Gastrocnemius medialis (tissue), 4 donors: ENCODE measurements at places on chromosomes 5 and 9.

DNA sequence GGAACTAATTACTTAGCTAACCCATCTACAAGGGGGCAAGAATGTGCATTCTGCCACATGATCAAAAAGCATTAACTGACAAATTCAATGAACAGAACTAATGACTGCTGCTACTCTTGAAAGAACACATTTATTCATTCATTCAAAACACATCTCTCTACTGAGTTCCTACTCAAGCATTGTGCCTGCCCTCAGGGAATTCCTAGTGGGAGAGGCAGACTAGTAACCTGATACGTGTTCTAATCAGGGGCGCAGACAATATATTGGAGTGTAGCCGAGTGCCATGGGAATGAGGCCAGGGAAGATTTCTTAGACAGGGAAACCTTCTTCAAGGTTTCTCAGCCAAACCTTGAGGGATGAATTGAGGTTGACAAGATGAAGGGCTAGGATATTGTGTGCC, 56.7 kb upstream of the PAPPA start:
- no peaks in the 10 kb centered on the region for H3K4me1 ChIP-seq
- H3K36me3 ChIP-seq = no peaks in the 10 kb centered on the region
- H3K27ac ChIP-seq = no peak overlapping the region

DNA sequence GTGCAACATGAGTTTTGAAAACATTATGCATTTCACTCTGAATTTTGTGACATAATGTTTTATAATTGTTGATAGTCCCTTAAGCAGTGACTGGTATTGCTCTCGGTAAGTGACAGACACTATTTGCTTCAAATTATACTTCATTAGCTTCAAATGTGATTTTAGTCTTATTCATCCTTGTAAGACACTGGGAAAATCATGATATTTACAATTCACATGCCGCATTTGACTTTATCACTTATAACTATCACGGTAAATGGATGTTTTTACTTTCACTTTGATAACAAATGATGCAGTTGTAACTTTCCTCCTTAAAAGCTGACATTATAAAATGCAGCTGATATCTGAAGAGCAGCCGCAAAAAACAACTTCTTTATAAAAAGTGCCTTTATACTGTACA, 44.1 kb upstream of the ITGA2 start:
- no peaks in the 10 kb centered on the region for H3K36me3 ChIP-seq
- no peak for DNase-seq
- H3K4me3 ChIP-seq = peak overlapping the region; percentile 30
- no peaks in the 10 kb centered on the region for H3K4me1 ChIP-seq
- H3K27me3 ChIP-seq = no peaks in the 10 kb centered on the region

- H3K4me3 ChIP-seq = no peak overlapping the region
- DNase-seq = no peak
- no peak overlapping the region for H3K27ac ChIP-seq
- H3K27me3 ChIP-seq = no peaks in the 10 kb centered on the region
- no peaks in the 10 kb centered on the region for H3K4me1 ChIP-seq
Observed at GRCh38 chr5:107533910-107534876, 136.5 kb downstream of the EFNA5 start.

DNA sequence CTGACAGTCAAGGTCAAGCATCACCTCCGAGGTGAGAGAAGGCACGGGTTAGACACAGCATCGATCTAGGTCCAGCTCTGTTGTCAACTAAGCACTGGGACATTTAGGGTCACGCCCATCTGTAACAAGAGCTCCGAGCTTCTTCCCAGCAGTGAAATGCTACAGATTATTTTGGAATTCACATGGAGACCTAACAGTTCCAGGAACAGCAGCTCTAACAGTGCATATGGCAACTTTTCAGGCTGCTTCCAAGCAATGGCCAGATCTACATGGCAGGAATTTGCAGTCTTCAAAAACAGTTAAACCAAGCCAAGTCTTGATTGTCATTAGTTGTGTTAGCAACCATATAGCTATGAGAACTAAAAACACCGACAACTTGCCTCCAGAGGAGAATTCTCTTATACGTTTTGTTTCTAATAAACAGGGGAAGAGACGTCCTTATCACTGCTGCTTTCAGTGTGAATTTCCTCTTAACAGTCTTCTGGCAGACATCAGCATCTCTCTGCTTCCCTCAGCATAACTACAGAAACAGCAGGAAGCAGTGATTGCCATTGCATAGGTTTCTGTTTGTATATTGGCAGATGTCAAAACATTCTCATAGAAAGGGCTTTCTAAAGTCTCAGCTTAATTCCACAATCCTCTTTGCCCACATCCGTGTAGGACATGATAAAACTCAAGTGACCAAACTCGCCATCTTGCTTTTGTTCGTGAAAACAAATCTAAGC, 242.1 kb upstream of the DAPK1 start:
- no peaks in the 10 kb centered on the region for H3K36me3 ChIP-seq
- no peak overlapping the region for H3K27ac ChIP-seq
- no peak for DNase-seq
- no peaks in the 10 kb centered on the region for H3K4me1 ChIP-seq

GRCh38 chr9:114910541-114910940, 19.9 kb downstream of the TNFSF8 start:
- no peak for DNase-seq
- H3K4me1 ChIP-seq = no peaks in the 10 kb centered on the region
- H3K4me3 ChIP-seq = no peak overlapping the region
- H3K36me3 ChIP-seq = no peaks in the 10 kb centered on the region

DNA sequence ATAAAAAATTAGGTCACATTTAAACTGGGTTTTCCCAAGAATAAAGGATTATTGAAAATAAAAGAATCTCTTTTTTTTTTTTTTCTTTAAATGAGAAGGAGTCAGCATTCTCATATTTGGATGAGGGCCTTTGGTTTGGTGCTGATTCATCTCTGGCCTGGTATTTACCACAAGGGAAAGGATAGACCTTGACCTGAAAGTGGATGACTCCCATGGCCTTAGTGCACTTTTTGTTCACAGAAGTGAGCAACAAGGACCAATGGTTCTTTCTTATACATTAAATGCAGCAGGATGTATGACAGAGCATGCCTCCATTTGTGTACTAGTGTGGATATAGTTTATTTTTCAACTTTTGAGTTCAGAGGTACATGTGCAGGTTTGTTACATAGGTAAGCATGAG, 6.9 kb downstream of the YTHDC2 start:
- no peaks in the 10 kb centered on the region for H3K36me3 ChIP-seq
- H3K27ac ChIP-seq = no peak overlapping the region
- no peak for DNase-seq
- H3K27me3 ChIP-seq = no peaks in the 10 kb centered on the region
- peaks cover 27% of the 10 kb centered on the region for H3K4me1 ChIP-seq
- H3K4me3 ChIP-seq = no peak overlapping the region

- H3K4me1 ChIP-seq = no peaks in the 10 kb centered on the region
- no peaks in the 10 kb centered on the region for H3K36me3 ChIP-seq
- H3K27me3 ChIP-seq = no peaks in the 10 kb centered on the region
- DNase-seq = no peak
Observed at GRCh38 chr5:93421987-93422401, 159.0 kb downstream of the NR2F1-AS1 start.

- no peaks in the 10 kb centered on the region for H3K27me3 ChIP-seq
- no peaks in the 10 kb centered on the region for H3K4me1 ChIP-seq
- no peak overlapping the region for H3K27ac ChIP-seq
- DNase-seq = no peak
- H3K36me3 ChIP-seq = no peaks in the 10 kb centered on the region
Observed at GRCh38 chr9:85421641-85422040, 320.1 kb downstream of the AGTPBP1 start.

DNA sequence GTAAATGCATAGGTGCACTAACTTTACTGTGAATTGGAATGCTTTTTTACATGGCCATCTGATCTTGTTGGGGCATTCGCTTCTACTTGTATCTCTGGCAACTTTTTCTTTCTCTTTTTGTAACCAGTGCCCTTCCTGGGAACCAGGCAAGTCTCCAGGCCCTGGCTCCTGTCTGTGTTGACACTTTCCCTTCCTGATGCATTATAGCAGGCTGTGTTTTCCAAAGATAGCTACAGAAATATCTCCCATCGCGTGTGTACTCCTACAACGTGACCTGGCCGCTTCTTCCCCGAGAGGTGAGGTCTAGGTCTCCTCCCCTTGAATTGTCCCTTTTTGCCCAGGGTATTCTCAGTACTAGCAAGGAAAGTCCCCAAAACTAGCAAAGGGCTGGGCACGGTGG, 81.1 kb upstream of the SPIN1 start:
- no peak for DNase-seq
- no peaks in the 10 kb centered on the region for H3K27me3 ChIP-seq
- H3K36me3 ChIP-seq = no peaks in the 10 kb centered on the region

DNA sequence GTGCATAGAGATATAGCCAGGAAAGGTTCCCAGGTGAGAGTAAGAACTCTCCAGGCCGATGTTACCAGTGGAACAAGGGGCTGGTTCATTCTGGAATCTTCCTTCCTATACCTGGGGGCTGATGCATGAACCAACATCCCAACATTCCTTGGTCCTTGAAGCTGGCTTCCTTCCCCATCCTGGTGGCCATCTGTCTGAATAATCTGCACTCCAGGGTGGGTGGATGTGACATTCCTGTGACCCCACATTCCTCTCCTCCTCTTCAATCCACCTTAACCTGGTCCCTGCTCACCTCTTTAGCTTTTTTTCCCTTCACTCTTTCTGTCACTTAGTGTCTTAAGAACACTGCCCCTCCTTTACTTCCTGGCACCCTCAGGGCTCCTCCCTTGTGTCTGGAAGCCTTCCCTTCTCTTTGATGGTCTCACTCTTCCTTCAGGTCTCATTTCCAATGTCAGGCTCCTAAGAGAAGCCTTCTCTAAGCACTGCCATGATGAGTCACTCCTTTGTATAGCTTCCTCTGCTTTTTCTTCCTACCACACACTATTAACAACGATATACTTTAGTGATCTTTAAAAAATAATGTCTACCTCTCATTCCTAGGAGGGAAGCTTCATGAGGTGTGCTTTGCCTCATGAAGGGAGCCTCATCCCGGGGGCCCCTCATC, 80.3 kb downstream of the BOD1 start:
- H3K4me1 ChIP-seq = peaks cover 10% of the 10 kb centered on the region
- no peaks in the 10 kb centered on the region for H3K27me3 ChIP-seq
- DNase-seq = no peak
- H3K36me3 ChIP-seq = no peaks in the 10 kb centered on the region

- H3K4me1 ChIP-seq = peaks cover 37% of the 10 kb centered on the region
- DNase-seq = no peak
- H3K4me3 ChIP-seq = no peak overlapping the region
- no peak overlapping the region for H3K27ac ChIP-seq
- no peaks in the 10 kb centered on the region for H3K27me3 ChIP-seq
- no peaks in the 10 kb centered on the region for H3K36me3 ChIP-seq
Observed at GRCh38 chr9:94909965-94910730, 183.6 kb downstream of the AOPEP start.
